Smooth muscle cell of trachea (primary cell): ENCODE measurements at places on chromosomes 2 and 18. TPM values are rescaled to one million over a fixed set of nuclear protein-coding genes. Genes with fewer than 3 reads are reported as not detected.

The CFAP221 gene
- not detected in 2 replicates for total RNA-seq

The LRPPRC gene
- 55.2 and 74.2 TPM in 2 replicates for total RNA-seq

The TSPYL6 gene
- total RNA-seq = under 0.01 TPM in 1 of 2 replicates, not detected in the other

The ST6GAL2 gene
- under 0.01 TPM in 2 replicates for total RNA-seq

The SESTD1 gene
- total RNA-seq = 27.8 and 45.4 TPM in 2 replicates

The IL18R1 gene
- total RNA-seq = 0.44 and 0.66 TPM in 2 replicates

The SPP2 gene
- not detected in 2 replicates for total RNA-seq

The AQP12B gene
- 0.17 TPM in 1 of 2 replicates, not detected in the other for total RNA-seq

The KLHL14 gene
- not detected in 2 replicates for total RNA-seq

The GREB1L gene
- 0.15 TPM in 1 of 2 replicates, not detected in the other for total RNA-seq

The PFN4 gene
- total RNA-seq = 0.44 and 0.83 TPM in 2 replicates

The NCKAP5 gene
- 1.8 and 3.5 TPM in 2 replicates for total RNA-seq

The SCG2 gene
- total RNA-seq = 1.0 and 1.2 TPM in 2 replicates

The CYB5A gene
- total RNA-seq = 103 and 109 TPM in 2 replicates

The DSG3 gene
- under 0.01 TPM in 2 replicates for total RNA-seq

The CCBE1 gene
- total RNA-seq = 69.0 and 69.4 TPM in 2 replicates

The CDH20 gene
- not detected in 2 replicates for total RNA-seq

The MOB1A gene
- total RNA-seq = 92.5 and 104 TPM in 2 replicates

The TUBB8B gene
- total RNA-seq = not detected in 2 replicates

The RPS27A gene
- total RNA-seq = 489 and 1,035 TPM in 2 replicates

The EFHD1 gene
- total RNA-seq = under 0.01 TPM in 1 of 2 replicates, not detected in the other

The ABHD1 gene
- total RNA-seq = under 0.01 and 0.15 TPM in 2 replicates

The TFCP2L1 gene
- total RNA-seq = under 0.01 TPM in 1 of 2 replicates, not detected in the other

The ABHD3 gene
- 6.5 and 7.4 TPM in 2 replicates for total RNA-seq

The OTOS gene
- total RNA-seq = 1.2 TPM in 1 of 2 replicates, not detected in the other

The LRP2 gene
- total RNA-seq = under 0.01 TPM in 1 of 2 replicates, not detected in the other

The PJVK gene
- 2.0 and 2.5 TPM in 2 replicates for total RNA-seq

The CROCC2 gene
- 0.50 and 1.0 TPM in 2 replicates for total RNA-seq

The LCT gene
- total RNA-seq = under 0.01 TPM in 2 replicates

The CCDC74A gene
- total RNA-seq = 9.0 and 12.7 TPM in 2 replicates

The DUSP19 gene
- total RNA-seq = 3.5 TPM in 2 replicates

The LONRF2 gene
- total RNA-seq = under 0.01 TPM in 2 replicates

The AQP12A gene
- total RNA-seq = not detected in 2 replicates

The IL36A gene
- not detected in 2 replicates for total RNA-seq

The AKAIN1 gene
- total RNA-seq = not detected in 2 replicates

The DSG2 gene
- 0.33 and 0.73 TPM in 2 replicates for total RNA-seq

The ALMS1 gene
- total RNA-seq = 14.4 and 17.0 TPM in 2 replicates

The GNLY gene
- total RNA-seq = not detected in 2 replicates

The FHOD3 gene
- 18.8 and 22.3 TPM in 2 replicates for total RNA-seq

The RAB17 gene
- total RNA-seq = 0.83 TPM in 1 of 2 replicates, not detected in the other

The OR6B2 gene
- total RNA-seq = 0.17 TPM in 1 of 2 replicates, not detected in the other

The ZBTB7C gene
- total RNA-seq = under 0.01 TPM in 1 of 2 replicates, not detected in the other

The TRAPPC12 gene
- total RNA-seq = 80.4 and 97.3 TPM in 2 replicates

The HOXD4 gene
- total RNA-seq = not detected in 2 replicates

The RNF181 gene
- total RNA-seq = 160 and 253 TPM in 2 replicates

The IL36B gene
- total RNA-seq = not detected in 2 replicates

The HTR2B gene
- 9.8 and 15.3 TPM in 2 replicates for total RNA-seq

The ERICH2 gene
- total RNA-seq = 0.33 TPM in 1 of 2 replicates, not detected in the other

The TMEM131 gene
- 36.4 and 50.5 TPM in 2 replicates for total RNA-seq

The PCARE gene
- not detected in 2 replicates for total RNA-seq

The RUFY4 gene
- not detected in 2 replicates for total RNA-seq

The ASB18 gene
- not detected in 2 replicates for total RNA-seq

The MC2R gene
- not detected in 2 replicates for total RNA-seq

The ALPI gene
- total RNA-seq = not detected in 2 replicates
